ENCODE measurements at places on chromosomes 6 and 20.

DNA sequence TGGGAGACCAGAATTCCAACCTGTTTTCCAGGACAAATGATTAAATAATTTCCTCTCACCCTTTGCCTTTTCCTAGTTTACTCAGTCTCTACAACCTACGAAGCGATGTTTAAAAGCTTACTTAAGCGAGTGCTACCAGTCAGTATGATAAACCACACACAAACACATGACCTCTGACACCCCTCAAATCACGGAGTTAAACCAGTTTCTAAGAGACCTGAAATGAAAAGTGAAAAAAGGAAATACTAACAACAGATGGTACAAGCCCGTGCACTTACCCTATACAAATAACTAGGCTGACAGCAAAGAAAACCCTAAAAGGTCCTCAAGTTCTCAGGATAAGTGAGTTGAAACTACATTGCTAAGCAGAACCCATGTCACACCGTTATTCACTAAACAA, 7.7 kb downstream of the TNFRSF21 start:
- DNase-seq: no peak

DNA sequence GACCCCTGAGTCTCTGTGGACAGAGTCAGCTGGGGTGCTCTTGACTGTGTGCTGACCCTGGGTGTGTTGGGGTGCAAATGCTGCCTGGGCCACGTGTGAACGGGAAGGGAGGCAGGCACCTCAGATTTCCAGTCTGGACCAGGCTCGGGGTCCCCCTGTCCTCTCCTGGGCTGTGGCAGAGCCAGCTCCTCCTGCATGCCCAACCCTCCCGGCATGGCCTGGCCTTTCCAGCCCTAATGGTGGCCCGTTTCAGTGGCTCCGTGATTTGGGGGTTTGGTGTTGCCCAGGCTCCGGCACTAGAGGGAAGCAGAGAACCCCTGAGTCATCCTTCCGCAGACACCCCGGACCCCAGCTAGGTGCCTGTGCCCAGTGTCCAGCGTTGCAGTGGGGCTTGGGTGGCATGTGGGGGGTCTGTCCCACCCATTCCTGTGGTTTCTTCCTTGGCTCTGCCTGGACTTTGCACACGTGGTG, 9.1 kb downstream of the RBM38 start:
- no peak for DNase-seq

DNA sequence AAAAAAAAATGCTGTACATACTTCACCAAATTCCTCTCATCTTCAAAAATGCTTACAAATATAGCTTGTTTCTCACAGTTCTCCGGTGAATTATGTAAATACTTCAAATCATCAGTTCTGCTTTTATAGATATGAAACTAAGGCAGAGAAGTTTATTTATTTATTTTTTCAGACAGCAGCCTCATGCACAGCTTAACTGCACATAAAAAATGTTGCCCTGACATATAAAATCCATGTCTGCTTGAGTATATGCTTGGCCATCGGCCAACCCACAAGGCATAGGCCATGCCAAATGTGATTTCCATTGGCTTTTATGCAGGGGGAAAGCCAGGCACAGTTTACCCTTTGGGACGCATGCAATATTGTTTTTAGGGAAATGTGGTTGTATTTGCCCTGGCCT, 57.3 kb upstream of the PHACTR2 start:
- no peak for DNase-seq

DNA sequence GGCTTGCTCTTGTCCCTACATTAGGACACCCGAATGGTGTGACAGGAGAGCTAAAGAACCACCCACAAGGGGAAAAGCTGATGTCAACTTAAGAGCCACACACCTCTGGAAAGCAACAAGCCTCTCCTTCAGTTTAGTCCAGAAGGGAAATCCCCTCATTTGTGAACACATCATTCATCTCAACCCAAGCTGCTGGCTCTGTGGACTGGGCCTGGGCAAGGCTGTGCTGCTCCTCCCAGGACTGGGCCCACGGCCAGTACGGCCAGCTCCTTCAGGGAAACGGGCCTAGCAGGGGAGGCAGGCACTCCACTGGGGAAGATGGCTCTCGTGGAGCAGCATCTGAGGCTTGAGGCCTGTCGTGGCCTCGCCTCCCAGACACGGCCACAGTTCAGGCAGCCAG, 12.8 kb upstream of the SLC4A11 start:
- DNase-seq: no peak

- DNase-seq: peak; percentile 23
Measured at GRCh38 chr20:36462440-36463211, 78.7 kb upstream of the MYL9 start.

- DNase-seq: no peak
Measured at GRCh38 chr6:32184084-32184640, at the start of gene AGER. Gene AGER, minus strand, starts transcription at chr6:32184253. Its CDS starts 31 bp downstream, at chr6:32184222.

DNA sequence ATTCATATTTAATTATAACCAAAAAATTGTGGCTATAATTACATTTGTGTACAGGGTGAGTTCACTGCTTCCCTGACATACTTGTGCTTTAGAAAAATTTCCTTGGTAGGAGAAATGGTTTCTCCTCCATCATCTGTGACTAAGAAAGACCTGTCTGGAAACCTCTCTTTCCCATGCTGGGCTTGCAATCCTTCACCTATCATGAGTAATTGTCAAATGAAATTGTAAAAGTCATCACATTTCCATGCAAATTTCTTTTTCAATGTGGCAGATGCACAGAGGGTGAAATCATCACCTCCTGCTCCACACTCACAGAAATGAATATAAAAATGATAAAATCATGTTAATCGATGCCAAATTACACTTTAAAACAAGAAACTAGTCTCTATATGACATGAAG, 1.5 kb upstream of the SIRPB1 start:
- DNase-seq: no peak

- DNase-seq: no peak
Measured at GRCh38 chr20:62914970-62915457, 11.3 kb downstream of the DIDO1 start.

DNA sequence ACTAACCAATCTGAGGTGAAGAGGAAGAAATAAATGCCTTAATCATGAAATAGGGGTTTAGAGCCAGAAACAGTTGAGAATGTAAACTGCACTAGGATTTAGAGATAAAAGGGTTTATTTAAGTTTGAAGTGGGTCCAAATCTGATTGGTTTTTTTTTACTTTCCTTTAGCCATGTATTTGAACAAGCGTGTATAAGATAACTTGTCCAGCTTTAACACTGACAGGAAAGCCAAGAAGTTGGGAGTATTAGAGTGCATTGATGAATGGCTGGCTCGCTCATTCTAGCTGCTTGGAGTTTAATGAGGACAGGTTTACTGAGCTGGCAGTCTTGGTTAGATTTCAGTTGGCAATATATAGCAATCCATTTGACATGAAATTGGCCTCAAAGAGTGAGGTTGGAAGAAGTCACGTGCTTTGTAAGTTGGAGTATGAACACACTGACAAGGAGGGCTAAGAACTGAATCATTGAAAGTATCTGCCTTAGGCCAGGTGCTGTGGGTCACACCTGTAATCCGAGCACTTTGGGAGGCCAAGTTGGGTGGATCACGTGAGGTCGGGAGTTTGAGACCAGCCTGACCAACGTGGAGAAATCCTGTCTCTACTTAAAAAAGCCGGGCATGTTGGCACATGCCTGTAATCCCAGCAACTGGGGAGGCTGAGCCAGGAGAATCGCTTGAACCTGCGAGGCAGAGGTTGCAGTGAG, 13.7 kb downstream of the SRSF3 start:
- no peak for DNase-seq

DNA sequence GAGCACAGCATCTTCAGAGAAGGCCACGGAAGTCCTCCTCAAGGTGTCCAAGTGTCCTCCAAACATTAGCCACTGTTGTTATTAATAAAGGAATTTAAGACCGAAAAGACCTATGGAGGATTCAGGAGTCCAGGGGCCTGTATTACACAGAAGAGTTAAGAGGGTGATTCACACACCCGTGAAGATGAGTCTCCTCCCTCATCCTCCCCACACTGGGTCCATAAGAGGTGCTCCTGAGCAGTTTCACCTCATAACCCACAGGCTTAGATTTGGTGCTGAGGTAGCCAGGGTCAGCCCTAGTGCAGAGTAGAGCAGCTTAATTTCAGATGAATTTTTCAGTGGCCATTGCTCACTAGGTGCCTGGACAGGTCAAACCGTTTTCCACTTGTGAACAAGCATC, 65.3 kb downstream of the PRR18 start:
- no peak for DNase-seq

GRCh38 chr6:24692848-24693592, 25.9 kb downstream of the C6orf62 start:
- DNase-seq: no peak

GRCh38 chr6:44522871-44523270, 135.4 kb downstream of the CDC5L start:
- DNase-seq: no peak

DNA sequence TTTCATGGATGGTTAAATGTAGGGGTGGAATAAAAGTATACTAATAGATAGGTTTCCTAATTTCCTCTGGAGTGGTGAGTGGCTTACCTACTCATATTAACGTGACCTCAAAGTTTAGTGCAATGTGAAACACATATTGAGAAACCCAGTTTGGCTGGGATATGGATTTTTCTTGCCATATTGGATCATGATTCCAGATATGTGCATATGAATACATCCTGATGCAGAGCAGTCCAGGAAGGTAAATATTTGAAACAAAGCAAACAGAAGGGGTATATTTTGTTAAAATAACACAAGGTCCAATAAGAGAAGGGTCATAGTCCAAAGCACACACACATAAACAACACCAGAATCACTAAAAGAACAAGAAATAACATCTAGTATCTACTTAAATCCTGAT, 608.1 kb downstream of the PKHD1 start:
- DNase-seq: no peak

DNA sequence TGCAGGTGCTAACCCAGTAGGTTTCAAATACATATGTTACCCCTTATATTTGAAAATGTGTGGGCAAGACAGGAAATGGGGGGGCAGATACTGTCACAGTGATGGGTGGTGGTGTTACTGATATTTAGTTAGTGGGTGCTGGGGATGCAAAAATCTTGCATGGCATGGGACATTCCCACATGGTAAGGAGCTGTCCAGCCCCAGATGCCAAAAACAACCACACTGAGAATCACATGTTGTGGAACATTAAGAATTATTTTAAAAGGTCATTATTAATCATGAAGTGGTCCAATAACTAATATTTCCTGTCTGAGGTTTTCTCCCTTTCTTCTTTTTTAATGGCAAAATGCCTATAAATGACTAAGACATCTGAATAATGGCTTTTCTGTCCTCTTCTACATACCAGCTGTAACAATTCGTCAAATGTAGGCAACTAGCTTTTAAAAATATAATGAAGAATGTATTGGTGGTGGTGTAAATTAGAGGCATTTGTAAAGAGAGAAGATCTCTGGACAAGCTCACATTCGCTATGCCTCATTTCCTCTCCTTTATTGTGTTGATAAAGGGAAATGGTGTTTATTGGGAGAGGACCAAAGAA, 57.3 kb upstream of the SLC35B3 start:
- no peak for DNase-seq

DNA sequence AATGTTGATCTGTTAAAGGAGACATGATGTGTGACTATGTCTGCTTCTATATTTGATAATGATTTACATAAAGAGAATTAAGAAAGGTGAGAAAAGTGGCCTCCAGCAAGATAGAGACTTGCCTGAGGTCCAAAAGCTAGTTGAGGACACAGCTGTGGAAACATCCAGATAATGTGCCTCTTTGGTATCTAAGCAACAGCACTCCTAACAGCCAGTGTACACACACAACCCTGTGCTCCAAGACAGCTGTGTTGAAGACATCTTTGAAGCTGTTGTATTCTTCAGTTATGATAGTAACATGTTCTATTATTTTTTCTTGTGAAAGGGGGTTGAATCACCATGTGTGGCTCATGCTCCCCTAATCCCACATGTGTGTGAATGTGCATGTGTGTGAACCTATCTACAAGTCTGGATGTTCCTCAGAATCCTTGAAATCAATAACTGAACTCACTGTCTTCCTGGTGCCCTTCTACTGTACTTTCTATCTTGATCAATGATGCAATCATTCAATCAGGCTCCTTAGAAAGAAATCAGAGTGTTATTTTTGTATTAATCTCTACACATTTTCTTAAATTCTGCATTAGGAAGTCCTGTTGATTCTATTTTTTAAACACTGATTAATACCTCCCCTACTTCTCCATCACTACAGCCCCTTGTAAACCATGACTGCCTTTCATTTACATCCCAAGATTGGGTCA, 116.7 kb upstream of the SSTR4 start:
- no peak for DNase-seq

DNA sequence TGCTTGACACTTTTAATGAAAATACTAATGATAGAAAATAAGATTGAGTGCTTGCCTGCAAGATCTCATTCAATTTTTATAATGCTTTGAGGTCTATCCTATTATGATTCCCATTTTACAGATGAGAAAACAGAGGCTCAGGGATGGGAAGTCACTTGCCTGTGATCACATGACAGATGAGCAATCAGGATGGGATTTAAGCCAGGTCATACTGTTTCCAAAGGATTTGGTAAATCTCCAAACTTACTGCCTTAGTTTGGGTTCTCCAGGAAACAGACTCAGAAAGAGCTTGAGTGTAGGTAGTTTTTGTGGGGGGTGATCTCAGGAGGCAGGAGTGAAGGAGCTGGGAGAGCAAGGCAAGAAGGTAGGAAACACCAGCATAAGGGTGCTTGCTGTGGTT, 456.3 kb downstream of the MAFB start:
- no peak for DNase-seq

DNA sequence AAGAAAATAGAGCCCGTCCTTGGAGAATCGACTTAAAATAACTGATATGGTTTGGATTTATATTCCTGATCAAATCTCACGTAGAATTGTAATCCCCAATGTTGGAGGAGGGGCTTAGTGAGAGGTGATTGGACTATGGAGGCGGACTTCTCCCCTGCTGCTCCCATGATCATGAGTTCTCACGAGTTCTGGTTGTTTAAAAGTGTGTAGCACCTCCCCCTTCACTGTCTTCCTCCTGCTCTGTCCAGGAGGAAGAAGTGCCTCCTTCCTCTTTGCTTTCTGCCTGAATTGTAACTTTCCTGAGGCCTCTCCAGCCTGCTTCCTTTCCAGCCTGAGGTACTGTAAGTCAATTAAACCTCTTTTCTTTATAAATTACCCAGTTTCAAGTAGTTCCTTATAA, 529.2 kb downstream of the HAO1 start:
- DNase-seq: no peak

DNA sequence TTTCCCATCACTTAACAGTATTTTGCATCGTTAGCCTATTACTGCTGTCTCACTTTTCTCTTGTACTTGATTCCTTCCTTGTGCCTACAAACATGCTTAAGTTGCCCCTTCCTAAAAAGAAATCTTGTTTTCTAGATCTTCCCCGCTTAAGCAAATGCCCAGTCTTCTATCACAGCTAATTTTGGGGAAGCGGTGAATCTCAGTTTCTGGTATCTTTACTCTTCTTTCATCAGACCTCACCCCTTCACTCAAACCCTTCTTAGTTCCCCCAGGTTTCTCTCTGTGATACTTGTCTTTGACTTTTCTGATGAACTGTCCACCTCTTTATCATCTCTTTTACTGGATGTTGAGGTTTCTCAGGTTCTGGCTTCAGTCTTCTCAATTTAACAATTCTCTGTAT, 14.2 kb downstream of the VAPB start:
- no peak for DNase-seq

- no peak for DNase-seq
Measured at GRCh38 chr20:24610341-24611115, 141.1 kb downstream of the SYNDIG1 start.

GRCh38 chr20:47330933-47331708, 25.4 kb downstream of the ZMYND8 start:
- DNase-seq: no peak

- no peak for DNase-seq
Measured at GRCh38 chr6:38027685-38028373, 208.3 kb downstream of the ZFAND3 start.

- no peak for DNase-seq
Measured at GRCh38 chr6:19719691-19720128, 117.5 kb upstream of the ID4 start.

Data from activated T-cell treated with anti-CD3 and anti-CD28 coated beads, Interleukin-2, amount 50 U/mL, for 1 hour (primary cell).